ENCODE measurements at places on chromosomes 1 and 21.

- DNase-seq, result no peak
Observed at GRCh38 chr1:18217398-18218043, 109.9 kb downstream of the IGSF21 start.

DNA sequence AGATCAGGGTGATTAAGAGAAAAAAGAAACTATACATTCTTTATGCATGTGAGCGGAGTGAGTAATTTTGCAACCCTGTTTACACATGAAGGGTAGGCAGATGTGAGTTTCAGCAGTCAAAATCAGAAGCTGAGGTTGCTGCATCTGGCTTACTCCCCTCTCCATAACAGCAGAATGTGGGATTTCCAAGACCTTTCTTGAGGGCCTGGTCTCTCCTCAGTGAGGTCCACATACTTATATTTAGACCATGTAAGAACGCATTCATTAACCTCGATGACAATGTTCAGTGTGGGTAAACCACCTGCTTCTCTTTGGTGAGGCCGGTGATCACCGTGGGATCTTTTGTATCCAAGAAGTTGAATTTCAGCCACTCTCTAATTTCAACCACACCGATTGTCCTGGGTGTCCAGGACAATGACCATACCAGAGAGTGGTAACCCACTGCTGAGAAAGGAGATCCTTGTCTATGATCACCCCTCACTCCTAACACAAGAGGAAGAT, 18.7 kb upstream of the RAP1A start:
- DNase-seq, result no peak

GRCh38 chr1:236534151-236534651, 10.4 kb downstream of the LGALS8 start:
- DNase-seq, result no peak

- DNase-seq, result no peak
Observed at GRCh38 chr21:45147473-45148315, 73.3 kb downstream of the ADARB1 start.

- no peak for DNase-seq
Observed at GRCh38 chr1:240332672-240333071, 241.0 kb downstream of the FMN2 start.

DNA sequence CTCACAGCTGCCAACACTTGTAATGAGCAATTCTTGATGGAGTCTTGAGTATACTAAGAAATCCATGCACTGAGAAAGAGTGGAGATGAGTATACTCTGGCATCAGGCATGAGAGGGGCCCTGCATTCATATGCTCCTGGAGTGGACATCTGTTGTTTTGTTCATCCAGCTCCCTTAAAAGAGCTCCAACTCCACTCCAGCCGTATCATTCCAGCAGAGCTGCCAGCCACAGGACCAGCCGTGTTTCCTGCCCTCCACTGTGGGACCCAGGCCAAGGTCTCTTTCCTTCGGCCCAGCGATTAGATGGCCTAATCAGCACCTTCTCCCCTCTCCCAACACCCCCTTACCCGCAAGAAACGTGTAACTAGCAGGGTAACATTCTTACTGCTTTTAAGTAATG, 144.5 kb downstream of the OMA1 start:
- DNase-seq, result no peak

DNA sequence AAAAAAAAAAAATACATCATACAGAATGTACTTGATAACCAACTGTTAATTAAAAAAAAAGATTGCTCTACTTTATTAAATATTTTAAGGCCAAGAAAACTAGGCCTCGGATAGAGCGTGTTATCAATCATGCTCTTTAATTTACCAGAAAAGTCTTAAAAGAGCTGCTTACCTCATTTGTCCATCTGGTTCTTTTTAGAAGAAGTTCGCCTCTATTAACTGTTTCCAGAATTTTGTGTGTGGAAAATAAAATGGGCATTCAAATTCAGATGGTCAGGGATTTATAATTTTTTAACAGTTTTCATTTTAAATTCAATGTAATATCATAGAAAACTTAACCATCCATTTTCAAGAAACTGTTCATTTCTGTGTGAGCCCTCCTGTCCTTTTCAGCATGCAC, 53.8 kb downstream of the KCNK1 start:
- DNase-seq, result no peak

- no peak for DNase-seq
Observed at GRCh38 chr21:42737951-42738590, 84.7 kb downstream of the PDE9A start.

DNA sequence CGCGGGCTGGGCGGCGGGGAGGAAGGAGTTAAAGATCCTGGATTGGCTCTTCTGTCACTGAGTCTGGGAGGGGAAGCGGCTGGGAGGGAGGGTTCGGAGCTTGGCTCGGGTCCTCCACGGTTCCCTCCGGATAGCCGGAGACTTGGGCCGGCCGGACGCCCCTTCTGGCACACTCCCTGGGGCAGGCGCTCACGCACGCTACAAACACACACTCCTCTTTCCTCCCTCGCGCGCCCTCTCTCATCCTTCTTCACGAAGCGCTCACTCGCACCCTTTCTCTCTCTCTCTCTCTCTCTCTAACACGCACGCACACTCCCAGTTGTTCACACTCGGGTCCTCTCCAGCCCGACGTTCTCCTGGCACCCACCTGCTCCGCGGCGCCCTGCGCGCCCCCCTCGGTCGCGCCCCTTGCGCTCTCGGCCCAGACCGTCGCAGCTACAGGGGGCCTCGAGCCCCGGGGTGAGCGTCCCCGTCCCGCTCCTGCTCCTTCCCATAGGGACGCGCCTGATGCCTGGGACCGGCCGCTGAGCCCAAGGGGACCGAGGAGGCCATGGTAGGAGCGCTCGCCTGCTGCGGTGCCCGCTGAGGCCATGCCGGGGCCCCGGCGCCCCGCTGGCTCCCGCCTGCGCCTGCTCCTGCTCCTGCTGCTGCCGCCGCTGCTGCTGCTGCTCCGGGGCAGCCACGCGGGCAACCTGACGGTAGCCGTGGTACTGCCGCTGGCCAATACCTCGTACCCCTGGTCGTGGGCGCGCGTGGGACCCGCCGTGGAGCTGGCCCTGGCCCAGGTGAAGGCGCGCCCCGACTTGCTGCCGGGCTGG, at the start of gene NPR1:
Gene NPR1 (plus strand): TSS at position 170 of the 818 bp plus-strand sequence. CDS start 421 bp downstream, at position 591.
- DNase-seq, result peak; percentile 58

DNA sequence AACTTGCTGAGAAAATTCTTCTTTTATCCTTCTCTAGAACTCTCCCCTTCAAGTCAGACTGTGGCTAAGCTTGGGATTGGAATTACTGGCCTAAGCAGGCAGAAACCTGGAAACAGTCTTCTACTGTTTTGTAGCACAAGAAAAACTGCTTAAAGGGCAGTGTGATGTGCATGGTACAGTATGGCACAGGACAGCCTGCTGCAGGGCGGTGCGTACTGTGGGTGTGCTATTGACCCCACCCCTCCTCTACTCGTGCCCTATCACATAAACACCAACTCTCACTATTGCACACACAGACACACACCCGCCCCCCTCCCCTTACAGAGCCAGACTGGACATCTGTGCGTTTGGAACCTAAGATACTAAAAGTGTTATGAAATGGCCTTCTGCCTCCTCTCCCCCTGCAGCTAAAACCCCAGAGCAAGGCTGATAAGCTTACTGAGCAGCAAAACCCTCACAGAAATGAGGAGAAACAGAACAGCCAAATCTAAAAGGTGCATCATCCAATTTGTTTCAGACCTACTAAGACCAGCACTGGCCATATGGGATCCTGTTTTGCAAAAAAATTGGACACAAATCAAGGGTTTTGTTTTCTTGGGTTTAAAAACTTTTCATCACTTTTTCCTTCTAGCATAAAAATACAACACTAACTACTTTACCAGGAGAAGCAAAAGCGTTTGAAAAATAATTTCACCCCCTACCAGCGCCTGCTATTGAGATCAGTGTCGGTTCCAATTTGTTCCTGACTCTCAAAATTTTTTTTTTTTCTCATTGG, 355.8 kb upstream of the LYPLAL1 start:
- DNase-seq, result no peak

GRCh38 chr1:210741564-210741963, 392.4 kb downstream of the KCNH1 start:
- DNase-seq, result no peak

- no peak for DNase-seq
Observed at GRCh38 chr1:150387200-150387599, 23.3 kb downstream of the RPRD2 start.

- DNase-seq, result no peak
Observed at GRCh38 chr21:16942703-16943102, 570.1 kb upstream of the CXADR start.
